ENCODE measurements at places on chromosomes 4 and X.

DNA sequence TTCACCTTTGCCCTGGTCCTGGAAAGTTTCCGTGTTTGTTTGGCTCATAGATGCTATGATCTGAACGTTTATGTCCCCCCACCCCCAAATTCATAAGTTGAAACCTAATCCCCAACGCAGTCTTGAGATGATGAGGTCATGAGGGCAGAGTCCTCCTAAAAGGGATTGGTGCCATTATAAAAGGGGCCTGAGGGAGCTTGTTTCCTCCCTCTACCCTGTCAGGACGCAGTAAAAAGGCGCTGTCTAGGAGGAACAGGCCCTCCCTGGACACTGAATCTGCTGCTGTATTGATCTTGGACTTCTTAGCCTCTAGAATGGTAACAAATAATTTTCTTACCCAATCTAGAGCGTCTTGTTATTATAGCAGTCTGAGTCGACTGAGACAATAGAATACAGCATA, 2190.6 kb upstream of the TENM3 start:
- no peak for DNase-seq

GRCh38 chrX:54825716-54826438, 18.3 kb downstream of the MAGED2 start:
- DNase-seq, result no peak

GRCh38 chr4:37960679-37961450, 667 bp downstream of the PTTG2 start:
- DNase-seq, result no peak

DNA sequence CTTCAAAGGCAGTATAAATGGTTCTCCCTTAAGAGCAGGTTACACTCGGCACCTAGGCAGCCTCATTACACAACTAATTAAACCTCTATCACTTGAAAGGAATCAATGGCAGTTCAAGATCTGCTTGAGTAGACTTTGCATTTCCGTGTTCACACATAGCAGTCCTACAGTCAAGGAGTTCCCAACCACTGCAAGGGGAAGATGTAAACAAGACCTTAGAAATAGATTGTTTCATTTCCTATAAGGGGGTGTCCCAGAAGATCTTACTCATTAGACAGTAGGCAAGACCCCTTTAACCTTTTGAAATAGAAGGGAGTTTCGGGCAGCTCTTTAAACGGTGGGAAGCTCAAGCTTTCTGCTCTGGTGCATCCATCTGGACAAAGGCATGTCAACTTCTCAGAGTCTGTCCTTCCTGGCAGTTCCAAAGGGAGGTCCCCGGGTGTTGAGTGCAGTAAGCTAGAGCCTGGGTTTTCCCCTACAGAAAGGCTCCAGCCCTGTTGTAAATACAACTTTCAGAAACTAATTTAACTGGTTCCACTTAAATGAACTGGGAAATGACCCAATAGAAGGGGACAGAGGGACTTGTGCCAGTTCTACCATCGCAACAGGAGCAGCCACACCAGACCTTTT, 150.8 kb downstream of the RBMX2 start:
- DNase-seq, result no peak

GRCh38 chr4:26837993-26838842, 22.4 kb upstream of the STIM2 start:
- no peak for DNase-seq

DNA sequence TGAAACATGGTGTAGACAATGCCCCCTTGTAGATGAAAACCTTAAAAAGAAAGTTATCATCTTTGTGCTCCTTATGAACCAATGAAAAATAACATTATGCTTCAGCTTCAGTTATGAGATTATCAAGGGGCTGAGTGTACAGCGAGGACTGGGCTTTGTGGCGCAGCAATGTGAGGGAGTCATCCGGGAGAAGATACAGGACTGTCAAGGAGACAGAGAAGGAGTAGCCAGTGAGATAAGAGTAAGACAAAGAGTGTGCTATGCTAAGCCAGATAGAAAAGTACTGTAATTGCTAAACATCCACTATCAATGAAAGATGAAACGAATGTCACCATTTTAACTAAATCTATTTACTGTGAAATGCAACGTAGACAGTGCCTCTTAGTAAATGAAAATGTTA, 3.6 kb upstream of the KLHL15 start:
- no peak for DNase-seq

- DNase-seq, result no peak
Observed at GRCh38 chrX:80246271-80246670, 174.0 kb upstream of the TENT5D start.

GRCh38 chrX:31260351-31260750, 188.5 kb upstream of the FTHL17 start:
- no peak for DNase-seq

DNA sequence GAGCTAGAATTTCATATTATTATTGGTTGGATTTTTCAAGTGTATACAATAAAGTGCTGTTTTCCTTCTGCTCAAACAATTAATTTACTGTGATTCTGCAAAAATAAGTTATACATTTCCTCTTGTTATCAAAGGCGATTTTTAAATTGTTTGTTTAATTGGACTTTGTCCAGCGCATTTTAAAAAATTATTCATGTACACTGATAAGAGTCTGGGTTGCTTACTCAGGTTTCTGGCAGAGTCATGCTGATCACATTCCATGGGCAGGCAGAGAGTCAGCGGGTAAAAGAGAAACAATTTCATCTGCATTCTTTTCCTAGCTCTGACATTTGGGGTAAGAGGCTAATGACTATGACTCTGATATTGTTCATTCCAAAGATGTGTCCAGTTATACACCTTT, 8.9 kb downstream of the FAT4 start:
- DNase-seq, result no peak

GRCh38 chr4:138310498-138310897, 68.3 kb upstream of the SLC7A11 start:
- DNase-seq, result no peak

DNA sequence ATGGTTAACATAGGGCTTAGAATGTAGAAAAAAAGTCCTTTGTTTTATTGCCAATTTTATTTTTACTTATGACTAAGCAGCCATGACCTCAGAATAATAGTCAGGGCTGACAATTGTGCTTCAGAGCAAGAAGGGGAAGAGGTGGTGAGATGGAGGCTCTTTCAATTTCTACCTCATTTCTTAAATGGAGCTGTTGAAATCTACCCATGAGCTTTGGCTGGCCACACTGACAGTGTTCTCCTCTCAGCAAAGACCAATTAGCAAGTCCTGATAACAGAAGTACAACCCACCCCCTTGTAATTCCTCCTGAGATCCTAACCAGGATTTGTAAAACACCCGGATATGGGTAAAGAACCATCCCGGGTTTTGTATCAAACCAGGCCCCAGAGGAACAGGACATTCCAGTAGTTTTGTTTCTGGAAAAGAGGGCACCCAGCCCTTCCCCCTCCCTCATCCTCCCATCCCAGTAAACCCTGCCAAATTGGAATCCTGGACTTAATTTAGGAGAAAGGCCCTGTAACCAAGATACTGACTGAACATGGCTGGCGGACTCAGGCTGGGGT, at the start of gene HEPH:
TSS of gene HEPH (plus strand) at position 399 of the 563 bp plus-strand sequence. CDS start 6,324 bp downstream, outside the sequence.
- no peak for DNase-seq

DNA sequence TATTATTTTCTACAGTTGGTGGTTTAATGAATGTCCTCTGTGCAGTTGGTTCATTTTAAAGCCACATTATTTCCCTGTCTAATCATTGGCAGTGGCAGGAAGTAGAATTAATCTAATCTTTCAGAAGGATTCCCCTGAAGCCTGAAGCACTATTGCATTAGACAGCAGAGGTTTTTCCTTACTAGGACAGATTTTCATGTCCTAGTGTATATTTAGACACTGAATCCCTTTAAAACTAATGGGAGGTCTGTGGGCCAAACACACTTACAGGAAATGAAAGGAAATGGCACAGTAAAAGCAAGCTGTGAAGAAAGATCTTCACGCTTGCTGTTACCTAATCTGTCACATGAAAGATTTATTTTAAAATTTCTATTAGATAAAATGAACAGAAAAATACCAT, 165.2 kb downstream of the SLC39A8 start:
- DNase-seq, result no peak

Data from esophagus squamous epithelium (tissue), 5 donors.